ENCODE measurements at places on chromosomes 7 and 10.

GRCh38 chr7:66281678-66282590 lies 76.8 kb downstream of the TPST1 start:
- DNase-seq: no peak

GRCh38 chr10:26938578-26938977 lies 77.8 kb upstream of the ABI1 start:
- DNase-seq: no peak

DNA sequence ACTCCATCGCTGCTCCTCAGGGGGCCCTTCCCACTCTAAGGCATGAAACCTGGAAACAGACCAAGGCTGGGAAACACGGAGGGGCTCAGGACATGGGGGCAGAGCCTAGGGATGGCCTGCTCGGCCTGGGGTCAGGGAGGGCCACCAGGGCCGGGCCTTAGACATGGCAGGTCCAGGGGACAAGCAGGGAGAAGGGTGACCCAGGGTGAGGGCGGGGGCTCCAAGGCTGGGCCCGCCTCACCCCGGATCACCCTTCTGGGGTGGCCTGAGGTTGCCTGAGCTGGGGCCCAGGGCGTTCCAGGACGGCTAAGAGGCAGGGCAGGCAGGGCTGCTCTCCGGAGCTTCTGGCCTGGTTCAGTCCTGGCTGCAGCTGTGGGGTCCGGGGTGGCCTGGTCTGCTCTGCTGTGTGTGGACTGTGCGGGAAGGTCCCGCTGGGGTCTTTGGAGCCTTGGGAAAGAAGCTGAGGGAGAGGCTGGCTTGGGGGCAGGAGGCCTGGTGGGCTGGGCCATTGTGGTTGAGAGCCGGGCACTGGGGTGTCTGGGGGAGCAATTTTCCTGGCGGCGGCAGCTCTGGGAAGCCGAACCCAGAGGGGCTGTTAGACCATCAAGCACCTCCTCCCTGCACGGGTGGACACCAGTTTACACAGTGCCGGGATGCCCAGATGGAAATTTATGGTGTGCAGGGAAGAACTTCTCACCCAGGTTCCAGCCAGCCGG lies 52.2 kb downstream of the UNCX start:
- DNase-seq: no peak

DNA sequence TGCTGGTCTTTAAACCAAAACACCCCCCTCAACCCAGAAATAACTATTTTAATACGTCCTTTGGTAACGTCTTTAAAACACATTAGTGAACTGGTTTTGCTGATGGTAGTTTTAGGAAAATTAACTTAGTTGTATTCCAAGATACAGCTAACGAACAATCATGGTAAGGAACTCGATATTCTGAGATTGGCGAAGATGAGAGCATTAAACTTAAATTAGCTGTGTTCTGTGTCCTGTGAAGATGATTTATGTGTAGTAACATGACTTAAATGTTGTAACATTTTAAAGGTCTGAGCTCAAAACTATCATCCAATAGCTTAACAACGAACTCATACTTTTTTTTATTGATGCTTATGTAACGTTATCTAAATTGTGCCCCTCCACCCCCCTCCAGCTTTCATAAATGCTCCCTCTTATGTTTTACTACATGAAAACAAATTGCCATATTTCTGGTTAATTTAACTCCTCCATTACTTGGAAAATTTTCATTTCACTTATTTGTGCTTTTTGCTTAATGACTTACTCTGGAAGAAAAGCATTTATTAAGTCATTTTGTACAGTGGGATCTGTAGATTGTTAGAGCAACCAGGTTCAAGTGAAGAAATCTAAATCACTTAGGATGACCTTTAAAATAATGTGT lies 1.7 kb downstream of the SDK1 start:
- no peak for DNase-seq

GRCh38 chr7:94657771-94658693 lies 2.1 kb upstream of the SGCE start:
- DNase-seq: peak; percentile 87

GRCh38 chr10:83205861-83206260 lies 933.4 kb upstream of the GHITM start:
- DNase-seq: no peak

- no peak for DNase-seq
Observed at GRCh38 chr10:45553155-45553554, 119.4 kb downstream of the ZFAND4 start.

GRCh38 chr10:43251419-43252165 lies 15.3 kb downstream of the RASGEF1A start:
- no peak for DNase-seq

- DNase-seq: no peak
Observed at GRCh38 chr7:158266817-158267741, 320.5 kb downstream of the PTPRN2 start.

- DNase-seq: no peak
Observed at GRCh38 chr7:113582471-113582870, 336.3 kb downstream of the PPP1R3A start.

DNA sequence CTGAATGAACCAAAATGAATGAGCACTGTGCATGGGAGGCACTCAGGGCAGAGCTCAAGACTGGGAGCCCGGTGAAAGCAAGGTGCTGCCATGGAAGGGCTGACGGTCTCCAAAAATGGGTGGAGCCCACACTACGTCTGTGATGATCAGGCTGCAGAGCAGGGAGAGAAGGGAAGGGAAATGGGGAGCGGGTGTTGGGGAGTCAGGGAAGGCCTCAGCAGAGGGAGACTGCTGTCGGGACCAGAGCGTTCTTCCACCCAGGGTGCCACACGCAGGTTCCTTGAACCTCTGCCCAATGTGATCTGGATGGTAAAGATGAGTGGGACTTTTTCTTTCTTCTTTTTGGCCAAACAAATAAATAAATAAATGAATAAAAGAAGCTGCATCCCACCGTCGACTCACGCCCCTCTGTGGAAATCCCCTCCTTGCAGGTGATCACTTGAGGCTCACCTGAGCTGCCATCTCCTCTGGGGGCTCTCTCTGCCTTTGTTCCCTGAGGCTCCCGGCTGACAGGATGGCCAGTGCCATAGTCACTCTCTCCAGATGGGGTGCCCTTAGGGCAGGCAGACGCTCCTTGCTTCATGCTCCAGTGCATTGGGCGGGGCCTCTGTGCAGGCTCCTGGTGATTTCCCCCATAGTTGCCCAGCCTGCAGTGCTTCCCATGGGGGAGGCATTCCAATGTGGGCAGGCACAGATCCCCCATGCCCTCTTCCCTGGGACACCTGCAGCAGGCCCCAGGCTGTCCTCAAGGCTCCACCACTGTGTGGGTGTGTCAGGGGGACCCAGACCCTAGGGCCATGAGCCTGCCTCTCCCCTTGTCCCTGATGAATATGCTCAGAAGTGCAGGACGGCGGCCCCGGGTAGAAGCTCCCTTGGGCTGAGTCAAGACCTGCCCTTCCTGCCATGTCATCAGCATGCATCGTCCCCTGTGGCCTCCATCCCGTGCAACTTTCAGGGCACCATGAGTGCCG lies 131.8 kb downstream of the PTPN20 start:
- no peak for DNase-seq

GRCh38 chr10:35089611-35090161 lies 455 bp downstream of the CUL2 start:
- DNase-seq: no peak

DNA sequence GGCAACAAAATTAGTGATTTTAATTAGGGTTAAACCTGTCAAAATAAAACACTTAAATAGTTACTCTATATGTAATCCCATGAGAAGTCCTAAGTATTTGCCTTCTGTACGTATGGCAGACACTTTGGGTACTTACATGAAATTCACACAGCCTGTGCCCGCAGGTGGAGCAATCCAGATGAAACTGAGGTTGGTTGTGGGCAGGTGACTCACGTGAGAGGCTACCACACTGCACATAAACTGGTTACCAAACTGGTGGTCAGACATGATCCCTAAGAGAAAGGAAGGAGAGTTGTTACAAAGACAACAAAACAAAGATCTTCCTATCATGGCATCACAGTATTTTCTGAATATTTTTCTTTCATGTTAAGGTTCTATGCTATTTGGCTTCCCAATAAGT lies 156.1 kb downstream of the RELN start:
- DNase-seq: no peak

DNA sequence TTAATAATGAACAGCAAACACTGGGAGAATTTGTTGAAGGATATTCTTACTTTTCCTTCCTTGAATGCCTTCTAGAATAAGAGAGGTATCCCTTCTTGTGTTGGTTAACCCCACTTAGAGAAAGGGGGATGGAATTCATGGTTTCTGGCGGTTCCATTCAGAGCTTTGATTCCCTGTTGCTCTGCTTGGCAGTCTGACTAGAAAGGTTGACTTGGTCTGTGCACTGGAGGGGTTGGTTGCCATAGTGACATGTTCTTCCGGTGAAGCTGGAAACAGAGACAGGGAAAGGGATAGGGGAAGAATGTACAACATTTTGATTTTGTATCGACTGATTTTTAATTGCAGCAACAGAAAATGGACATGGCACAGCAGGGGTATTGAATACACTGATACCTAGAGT lies 2.5 kb downstream of the TMEM178B start:
- DNase-seq: peak; percentile 24
